Fibroblast of upper back skin (primary cell): ENCODE measurements at places on chromosomes 2 and 18.

DNA sequence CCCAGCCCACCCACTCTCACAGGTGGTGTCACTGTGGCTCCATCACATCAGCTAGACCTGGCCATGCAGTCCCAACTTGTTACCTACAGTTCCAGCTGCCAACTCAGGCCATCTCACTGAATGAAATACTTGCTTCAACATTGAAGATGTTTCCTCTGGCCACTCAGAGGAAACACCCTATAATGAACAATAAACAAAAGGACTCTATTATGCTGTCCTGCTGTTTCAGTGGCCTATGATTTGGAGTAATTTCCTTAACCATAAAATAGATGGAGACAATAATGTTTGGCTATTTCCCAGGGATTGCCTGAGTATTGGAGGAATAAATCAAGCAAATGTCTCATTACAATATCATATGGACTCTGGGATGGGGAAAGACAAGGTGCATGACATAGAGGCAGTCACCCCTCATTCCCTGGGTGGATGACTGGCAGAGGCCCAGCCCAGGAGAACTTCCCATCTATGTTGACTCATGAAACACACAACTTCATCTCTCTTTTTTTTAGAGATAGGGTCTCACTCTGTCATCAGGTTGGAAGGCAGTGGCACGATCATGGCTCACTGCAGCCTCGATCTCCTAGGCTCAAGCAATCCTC is 134.4 kb downstream of the TGIF1 start:
- DNase-seq: no peak

DNA sequence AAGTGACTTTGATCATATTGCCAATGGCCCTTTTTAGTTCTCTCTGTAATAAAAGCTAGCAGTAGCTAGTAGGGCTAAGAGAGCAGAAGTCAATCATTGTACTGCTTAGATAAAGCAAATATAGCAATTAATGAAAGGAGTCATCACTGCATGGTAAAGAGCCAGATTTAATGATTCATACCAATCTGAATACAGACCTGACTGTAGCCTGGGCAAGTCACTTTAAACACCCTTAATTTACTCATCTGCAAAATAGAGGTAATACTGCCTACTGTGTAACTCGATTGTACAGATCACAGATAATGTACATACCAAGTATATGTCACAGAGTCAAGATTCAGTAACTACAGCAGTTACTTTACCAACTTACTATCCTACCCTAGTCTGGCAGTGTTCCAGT is 63.6 kb downstream of the ASXL2 start:
- DNase-seq: peak; percentile 18

- no peak for DNase-seq
These were observed 25.4 kb upstream of the SCN7A start for GRCh38 chr2:166519391-166519962.

- peak; percentile 70 for DNase-seq
These were observed 4.3 kb downstream of the EPG5 start for GRCh38 chr18:45962866-45963265.

GRCh38 chr2:101850450-101850849 is 141.3 kb upstream of the IL1R2 start:
- no peak for DNase-seq

DNA sequence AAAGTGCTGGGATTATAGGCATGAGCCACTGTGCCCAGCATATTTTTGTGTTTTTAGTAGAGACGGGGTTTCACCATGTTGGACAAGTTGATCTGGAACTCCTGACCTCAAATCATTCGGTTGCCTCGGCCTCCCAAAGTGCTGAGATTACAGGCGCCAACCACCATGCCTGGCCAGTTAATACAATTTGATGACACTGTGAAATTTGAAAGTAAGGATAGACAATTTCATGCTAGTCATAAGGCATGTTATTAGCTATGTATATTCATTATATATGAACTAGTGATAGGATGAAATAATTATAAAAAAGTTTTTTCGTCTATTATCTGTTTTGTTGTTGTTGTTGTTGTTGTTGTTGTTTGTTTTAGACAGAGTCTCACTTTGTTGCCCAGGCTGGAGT is 8.6 kb upstream of the RIF1 start:
- DNase-seq: no peak

DNA sequence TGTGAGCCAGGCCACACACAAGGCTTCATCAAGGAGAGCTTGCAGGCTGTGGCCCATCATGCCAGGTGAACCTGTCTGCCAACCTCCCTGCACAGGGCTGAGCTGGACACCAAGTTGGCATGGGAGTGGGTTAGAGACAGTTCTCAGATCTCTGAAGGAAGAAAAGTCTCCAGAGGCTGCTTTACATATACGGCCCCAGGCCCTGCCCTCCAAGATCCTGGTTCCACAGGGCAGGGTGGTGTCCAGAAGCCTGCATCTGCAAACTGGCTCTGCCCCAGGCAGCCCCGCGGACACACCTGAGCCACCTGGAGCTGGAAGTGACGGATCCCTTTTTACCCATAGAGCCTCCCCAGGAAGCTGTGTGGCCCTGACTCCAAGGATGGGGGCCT is 24.2 kb upstream of the HES6 start:
- no peak for DNase-seq

DNA sequence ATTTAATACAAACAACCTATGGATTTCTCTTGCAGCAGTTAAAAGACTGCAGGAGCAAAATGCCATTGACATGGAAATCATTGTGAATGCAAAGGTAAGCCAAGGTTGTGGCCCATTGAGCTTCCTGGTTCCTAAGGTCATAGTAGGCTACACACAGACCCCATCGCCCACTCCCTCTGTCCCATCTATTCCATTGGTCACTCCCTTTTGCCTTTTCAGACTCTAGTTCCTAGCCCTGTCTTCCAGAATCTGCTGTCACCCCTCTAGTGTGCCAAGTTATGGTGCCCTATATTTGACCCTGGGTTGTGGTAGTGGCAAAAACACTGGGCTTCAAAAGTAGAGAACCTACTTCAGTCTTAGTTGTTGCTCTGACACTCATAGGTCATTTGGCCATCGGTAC is 44.7 kb downstream of the UGP2 start:
- no peak for DNase-seq

GRCh38 chr2:102418421-102418961 is 4.5 kb upstream of the IL18RAP start:
- peak; percentile 6 for DNase-seq

DNA sequence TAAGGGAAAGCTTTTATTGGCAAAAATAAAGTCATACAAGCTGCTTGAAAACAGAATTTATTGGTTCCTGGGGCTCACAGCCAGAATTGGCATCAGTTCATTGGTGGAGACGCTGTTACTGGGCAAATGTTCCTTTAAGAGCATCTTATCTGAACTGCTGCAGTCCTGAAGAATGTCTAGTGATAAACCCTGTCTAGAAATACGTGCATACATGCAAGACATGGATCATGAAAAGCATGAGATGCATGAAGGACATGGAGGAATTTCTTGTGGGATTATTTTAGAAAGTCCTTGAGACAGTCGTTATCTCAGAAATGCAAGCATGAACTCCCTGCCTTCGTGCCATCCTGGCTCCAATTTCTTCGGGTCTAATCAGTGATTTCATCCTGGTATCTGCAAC is 32.5 kb upstream of the FHOD3 start:
- no peak for DNase-seq

GRCh38 chr18:9742524-9743131 is 34.5 kb downstream of the RAB31 start:
- peak; percentile 44 for DNase-seq

DNA sequence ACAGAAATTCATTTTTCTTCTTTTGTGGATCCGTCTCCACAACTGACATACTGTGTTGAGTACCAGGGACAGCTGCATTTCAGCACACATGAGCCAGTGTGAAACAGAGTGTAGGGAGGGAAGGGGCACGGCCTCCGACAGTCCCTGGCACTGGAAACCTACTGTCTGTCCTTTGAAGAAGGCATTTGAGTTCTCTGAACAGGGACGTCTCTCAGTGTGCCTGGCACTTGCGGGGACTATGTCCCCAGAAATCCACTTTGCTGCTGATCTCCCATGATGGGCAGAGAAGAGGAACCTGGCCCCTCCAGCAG is 48.1 kb downstream of the PLB1 start:
- no peak for DNase-seq

DNA sequence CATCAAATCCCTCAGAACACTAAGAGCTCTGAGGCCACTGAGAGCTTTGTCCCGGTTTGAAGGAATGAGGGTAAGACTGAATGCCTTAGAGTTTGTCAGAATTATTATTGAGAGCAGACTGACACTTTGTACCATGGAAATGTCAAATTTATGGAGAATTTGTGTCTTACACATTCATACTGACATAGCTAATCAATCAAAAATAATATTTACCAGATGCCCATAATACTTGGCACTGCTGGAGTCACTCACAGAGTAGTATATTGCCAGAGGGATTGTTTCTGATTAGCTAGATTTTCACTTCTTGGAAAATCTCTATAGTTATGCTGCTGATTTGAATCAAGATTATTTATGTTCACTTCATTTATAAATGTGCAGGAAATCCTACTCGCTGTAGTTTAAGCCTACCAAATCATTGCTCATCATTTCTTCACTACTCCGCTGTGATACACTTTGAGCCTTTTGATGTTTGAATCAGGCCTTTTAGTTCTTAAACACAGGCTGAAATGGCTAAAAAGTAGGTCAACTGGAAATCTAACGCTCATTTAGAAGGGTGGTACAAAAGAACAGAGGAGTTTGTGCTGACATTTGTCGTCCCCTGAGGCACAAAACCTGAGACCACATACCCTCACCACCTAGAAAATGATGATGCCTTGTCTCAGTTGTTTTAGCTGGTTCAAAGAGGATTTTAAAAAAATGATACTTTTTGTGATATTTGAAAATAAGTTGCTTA is 96.1 kb upstream of the CSRNP3 start:
- peak; percentile 72 for DNase-seq

DNA sequence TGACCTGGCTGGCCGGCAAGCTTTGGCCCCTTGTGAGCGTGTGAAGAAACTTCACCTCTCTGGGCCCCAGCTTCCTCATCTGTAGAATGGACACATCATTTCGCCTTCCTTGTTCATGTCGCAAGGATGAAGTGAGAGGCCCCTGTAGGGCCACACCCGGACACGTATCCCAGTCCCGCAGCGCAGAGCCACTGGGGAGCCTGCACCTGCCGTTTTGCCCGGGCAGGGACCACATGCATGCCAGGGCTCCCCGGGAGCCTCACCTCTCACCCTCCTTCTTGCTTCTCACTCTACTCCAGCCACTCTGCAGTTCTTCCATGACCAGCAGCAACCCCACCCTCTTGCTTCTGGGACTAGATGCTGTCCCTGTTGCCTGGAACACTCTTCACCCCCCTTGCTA is 77.5 kb downstream of the FAM168B start:
- no peak for DNase-seq

DNA sequence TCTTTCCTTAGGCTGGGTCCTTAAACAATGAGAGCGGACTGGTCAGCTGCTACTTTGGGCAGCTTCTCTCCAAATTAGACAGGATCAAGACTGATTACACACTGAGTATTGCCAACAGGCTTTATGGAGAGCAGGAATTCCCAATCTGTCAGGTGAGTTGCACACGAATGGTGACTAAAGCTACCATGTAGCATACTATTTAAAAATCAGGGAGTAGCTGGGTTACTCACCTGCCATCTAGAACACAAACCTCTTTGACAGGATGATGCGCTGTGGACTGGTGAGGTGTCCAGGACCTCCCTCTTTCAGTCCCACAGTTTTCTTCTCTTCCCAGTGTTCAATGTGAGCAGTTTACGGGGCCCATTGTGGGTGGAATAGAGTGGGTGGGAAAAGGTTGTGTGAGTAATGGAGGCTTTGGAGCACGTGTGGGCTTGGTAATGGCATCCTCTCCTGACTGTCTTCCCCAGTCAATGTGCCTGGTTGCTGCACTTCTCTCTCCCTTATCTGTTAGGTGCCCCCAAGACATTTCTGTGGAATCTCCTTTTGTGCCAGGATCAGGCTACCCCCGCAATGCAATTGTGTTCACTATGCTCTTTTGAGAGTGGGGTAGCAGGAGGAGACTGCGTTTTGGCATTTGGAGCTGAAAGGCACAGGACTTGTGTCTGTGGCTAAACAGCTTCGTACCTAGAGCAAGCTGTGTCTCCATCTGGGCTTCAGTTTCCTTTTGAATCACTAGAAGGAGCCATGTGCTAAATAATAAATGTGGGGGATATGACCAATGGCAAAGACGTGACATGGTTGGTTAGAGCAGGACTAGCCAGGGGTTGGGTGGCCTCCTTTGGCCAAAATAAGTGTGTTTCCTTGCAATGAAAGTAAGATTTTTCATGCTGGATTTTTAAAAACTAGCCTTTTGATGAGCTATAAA is 17.7 kb downstream of the SERPINB12 start:
- no peak for DNase-seq
